Stimulated activated naive CD8-positive, alpha-beta T cell treated with anti-CD3 and anti-CD28 coated beads, Interleukin-15, amount 100 ng/mL, for 72 hours (primary cell): ENCODE measurements at places on chromosomes 16 and 17.
A peak's percentile ranks its signal among the peaks of the same experiment; 100 is the strongest.

- DNase-seq: peak; percentile 47
Observed at GRCh38 chr16:53456625-53457024, 22.4 kb downstream of the RBL2 start.

GRCh38 chr16:22337045-22337444, 37.4 kb downstream of the CDR2 start:
- no peak for DNase-seq

GRCh38 chr17:40922239-40922638, 15.2 kb downstream of the KRT23 start:
- DNase-seq: no peak

DNA sequence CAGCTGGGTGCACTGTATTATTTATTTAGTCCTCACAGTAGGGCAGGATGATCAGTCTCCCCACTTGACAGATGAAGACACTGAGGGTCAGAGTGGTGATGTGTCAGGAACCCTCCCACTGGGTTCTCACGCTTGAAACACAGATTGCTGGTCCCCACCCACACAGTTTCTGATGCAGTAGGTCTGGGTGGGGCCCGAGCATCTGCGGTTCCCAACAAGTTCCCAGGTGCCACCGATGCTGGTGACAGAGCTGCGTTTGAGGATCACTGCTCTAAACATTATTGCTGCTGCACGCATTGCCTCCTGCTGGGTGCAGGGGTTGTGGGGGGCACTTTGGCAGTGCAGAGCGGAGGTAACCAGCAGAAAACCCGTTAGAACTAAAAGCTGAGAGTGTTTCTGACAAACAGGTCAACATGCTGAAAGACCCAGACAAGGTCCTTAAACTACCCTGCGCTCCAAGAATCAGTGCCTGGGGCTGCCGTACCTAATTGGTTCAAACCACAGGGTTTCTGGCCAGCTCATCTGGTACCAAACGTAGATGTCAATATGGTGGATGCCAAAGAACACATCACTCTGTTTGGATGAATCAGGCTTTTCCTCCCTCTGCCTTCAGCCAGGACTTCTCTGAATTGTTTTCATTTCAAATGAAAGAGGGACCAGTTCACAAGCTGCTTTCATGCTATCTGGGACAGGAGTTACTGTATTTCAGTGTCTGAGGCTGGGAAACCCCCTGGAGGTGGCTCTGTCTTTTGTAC, 76.0 kb downstream of the ABCC1 start:
- peak; percentile 39 for DNase-seq

DNA sequence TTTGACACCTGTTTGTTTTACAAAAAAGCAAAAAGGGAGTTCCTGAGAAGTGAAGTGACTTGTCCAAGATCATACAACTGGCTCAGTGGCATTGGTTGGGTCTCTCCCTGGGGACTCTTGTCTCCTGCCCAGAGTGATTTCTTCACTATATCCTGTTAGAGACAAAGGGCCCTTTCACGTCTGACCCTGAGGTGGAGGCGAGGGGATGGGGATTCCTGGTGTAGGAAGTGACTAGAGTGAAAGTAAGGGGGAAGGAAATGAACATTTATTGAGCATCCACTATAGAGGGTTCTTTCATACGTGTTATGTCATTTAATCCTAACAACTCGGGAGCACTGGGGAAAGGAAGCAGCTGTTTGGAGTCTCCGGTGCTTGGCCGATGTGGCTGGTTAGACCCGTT, 9.0 kb downstream of the ITGB3 start:
- DNase-seq: no peak

- DNase-seq: no peak
Observed at GRCh38 chr16:4680673-4681470, 12.5 kb upstream of the NUDT16L1 start.

- DNase-seq: no peak
Observed at GRCh38 chr17:68700421-68700820, 99.3 kb upstream of the FAM20A start.

DNA sequence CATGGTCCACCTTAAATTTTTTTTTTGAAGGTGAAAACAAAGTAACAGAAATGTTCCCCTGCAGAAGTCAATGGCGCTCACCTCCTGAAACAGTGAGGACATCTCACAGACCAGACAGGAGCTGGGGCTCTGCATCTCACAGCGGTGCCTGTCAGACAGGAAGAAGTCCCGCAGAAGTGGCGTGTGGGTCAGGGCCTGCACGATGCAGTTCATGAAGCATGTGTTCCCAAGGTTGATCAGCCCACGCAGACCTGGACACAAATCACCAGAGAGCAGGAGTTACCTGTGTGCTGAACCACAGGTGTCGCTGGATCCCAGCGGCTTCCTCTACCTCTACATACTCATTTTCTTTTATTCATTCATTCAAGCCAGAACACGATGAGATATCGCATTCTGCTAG, 24.9 kb downstream of the USP22 start:
- no peak for DNase-seq

DNA sequence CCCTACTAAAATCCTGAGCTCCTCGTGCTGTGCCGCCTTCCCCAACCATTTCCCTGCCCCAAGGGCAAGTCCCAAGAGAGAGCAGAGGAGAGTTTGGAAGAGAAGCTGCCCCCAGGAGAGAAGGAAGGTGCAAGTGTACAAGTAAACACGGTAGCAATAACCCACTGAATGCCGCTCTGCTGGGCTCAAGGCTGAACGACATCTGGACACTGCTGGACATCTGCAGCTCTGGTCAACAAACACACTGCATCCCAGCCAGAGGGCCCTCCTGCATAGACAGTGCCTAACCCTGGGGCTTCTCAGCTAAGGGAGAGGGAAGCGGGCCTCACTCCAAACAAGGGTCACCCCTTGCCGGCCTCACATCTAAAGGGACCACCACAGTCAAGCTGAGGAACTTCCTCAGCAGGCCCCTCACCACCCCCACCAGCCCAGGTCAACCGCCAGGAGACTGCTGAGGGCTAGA, 12.7 kb downstream of the JUP start:
- DNase-seq: no peak

DNA sequence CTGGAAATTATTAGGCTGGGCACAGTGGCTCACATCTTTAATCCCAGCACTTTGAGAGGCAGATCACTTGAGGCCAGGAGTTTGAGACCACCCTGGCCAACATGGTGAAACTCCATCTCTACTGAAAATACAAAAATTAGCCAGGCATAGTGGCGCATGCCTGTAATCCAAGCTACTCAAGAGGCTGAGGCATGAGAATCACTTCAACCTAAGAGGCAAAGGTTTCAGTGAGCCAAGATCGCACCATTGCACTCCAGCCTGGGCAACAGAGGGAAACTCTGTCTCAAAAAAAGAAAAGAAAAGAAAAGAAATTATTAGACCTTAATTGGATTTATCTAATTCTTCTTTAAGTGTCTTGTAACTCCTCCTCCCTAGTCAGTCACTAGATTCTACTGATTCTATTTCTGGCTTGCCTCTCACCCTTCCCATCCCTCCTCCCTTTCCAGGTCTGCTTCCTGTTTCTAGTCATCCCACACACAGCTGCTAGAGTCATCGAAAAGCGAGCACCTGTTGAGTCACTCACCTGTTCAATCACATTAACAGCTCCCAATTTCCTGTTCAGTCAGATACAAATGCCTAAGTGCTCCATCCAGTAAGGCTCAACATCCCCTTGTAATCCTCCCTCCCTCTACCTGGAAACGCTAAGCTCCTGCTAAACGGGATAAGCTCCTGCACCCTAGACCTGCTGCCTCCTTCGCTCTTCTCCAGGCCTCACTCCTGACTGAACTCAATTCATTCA, 34.6 kb downstream of the ERN1 start:
- no peak for DNase-seq

DNA sequence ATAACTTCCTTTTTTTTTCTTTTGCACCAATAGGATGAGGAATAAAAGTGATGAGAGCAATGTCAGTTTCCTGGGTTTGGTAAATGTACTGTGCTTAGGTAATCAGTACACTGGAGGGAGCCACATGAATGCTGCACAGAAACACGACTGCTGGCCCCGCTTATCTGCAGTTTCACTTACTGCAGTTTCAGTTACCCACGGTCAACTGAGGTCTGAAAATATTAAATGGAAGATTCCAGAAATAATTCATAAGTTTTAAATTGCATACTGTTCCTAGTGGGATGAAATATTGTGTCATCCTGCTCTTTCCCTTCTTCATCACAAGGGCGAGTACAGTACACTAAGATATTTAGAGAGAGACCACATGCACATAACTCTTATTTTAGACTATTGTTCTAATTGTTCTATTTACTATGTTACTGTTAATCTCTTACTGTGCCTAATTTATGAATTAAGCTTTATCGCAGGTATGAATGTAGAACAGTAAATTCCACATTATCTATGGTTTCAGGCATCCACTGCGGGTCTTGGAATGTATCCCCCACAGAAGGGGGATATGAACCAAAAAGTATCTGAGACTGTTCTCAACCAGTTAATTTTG, 6.4 kb upstream of the LGALS3BP start:
- no peak for DNase-seq

GRCh38 chr16:24838554-24839266, 7.1 kb upstream of the SLC5A11 start:
- DNase-seq: no peak

GRCh38 chr16:70570967-70571570, 47.5 kb downstream of the SF3B3 start:
- DNase-seq: no peak

DNA sequence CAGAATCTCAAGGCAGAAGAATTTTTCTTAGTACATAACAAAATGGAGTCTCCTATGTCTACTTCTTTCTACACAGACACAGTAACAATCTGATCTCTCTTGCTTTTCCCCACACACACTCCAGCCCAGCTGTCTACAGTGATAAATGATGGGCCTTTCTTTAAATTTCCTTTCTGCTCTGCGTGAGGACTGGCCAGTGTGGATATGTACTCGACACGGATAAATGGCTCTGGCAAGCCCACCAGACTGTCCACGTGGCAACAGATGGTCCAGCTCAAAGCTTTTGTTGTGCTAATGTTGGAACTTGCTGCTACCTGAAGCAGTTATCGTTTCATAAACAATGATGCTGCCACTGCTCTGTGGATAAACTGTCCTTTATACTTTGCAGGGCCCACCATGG, 410.7 kb downstream of the TMEM114 start:
- DNase-seq: no peak

DNA sequence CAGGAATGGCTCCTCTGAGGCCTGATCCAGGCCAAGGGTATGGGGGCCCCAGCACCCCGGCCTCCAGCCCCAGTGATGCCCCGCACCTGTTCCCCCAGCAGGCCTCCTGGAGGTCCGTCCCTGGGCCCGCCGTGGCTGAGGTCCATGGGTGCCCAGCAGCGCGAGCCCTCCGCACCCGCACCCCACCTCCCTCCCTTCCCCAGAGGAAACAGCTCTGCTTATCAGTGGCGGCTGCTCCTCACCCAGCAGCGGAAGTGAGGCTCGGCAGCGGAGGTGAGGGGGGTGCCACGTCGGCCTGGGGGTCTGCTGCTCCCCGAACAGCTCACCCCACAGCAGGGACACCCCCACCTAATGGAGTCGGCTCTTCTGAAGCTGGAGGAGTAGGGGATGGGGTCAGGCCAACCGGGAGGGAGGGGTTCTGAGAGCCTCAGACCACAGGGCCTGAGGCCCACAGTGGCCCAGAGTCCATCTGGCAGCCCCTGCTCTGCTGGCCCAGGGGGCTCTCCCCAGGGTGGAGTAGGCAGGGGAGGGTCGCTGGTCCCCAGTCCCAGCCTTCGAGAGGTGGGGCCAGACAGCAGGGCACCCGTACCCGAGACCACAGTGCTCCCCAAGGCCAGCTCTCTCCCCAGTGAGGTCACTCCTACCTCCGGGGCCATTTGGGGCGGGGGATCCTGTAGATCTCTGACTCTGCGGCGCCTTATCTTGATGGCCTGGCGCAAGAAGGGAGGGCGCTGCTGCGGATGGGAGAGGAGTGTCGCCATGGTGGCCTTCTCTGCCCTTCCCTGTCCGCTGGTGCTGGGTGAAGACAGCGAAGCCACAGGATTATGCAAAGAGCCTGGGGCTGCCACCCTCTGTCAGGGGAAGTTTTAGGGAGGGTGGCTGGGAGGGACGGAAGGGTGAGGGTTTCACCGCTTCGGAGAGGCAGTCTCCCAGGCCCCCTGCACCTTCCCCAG, at the start of gene UNC13D:
TSS of gene UNC13D (minus strand) at position 828 of the 953 bp plus-strand sequence. CDS start at position 761, 67 bp downstream.
- peak; percentile 65 for DNase-seq

DNA sequence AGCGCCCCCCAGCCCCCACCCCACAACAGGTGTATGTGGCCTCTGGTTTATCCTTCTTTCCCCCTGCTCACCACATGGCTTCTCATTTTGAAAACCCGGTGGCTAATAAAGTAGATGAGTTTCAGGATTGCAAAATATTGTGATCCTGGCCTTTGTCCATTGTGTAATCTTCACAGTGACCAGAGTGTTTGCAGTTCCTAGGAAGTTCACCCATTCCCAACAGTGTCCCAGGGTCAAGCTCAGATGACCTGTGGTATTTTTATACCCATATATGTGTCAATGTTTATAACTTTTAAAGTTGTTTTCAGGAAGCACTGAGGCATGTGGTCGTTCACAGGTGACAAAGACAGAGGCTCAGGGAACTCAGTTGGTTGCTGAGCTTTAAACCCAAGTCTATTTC, 721.9 kb downstream of the WWOX start:
- DNase-seq: no peak
